Uterus (tissue), 4 donors: ENCODE measurements at places on chromosomes 11 and 22. TPM values are rescaled to one million over a fixed set of nuclear protein-coding genes. Genes with fewer than 3 reads are reported as not detected.
A peak's percentile ranks its signal among the peaks of the same experiment; 100 is the strongest.

GRCh38 chr11:57248780-57249383 is 11.8 kb upstream of the APLNR start:
- H3K4me1 ChIP-seq: no peaks in the 10 kb centered on the region
- no peaks in the 10 kb centered on the region for H3K36me3 ChIP-seq
- H3K27me3 ChIP-seq: no peaks in the 10 kb centered on the region

DNA sequence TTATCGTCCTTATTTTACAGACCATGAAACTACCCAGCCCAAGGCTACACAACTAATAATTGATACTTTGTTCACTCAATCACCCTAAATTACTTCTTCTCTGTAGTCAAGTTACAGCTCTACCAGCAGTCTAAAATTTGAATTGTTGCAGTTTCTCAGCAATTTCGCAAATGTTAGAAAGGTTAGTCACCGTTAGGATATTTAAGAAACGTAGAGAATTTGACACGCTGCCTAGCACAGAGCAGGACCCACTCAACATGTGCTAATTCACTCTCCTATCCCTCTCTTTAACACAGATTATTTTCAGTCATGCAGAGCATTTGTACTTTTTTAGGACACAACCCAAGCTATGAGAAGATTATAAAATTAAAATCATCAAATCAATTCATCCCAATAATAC is 771.1 kb upstream of the LUZP2 start:
- no peaks in the 10 kb centered on the region for H3K27me3 ChIP-seq
- no peaks in the 10 kb centered on the region for H3K4me1 ChIP-seq
- no peak for DNase-seq
- H3K4me3 ChIP-seq: no peak overlapping the region

DNA sequence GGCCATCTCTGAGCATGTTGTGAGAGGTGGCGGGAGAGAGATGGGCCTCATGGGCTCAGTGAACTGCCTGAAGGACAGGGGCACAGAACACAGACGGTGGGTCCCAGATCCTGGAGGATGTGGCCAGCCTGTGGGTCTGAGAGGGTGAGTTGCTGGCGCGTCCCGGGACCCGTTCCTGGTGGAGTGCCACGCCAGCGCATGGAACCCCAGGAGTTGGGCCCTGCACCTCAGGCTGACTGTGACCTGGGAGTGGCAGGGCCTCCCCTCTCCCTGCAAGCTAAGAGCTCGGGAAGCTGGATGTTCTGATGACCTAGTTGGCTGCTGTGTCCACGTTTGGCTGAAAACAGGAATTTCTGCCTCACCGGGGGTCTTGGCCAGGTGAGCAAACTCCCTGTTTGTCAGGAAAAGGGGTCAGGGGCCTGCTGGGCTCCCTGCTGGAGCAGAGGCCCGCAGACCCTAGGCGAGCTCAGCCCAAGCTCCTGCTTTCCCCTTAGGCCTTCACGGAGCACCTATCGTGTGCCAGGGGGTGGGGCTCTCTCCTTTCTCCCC is 15.0 kb downstream of the LRRC32 start:
- H3K27me3 ChIP-seq: no peaks in the 10 kb centered on the region
- H3K36me3 ChIP-seq: no peaks in the 10 kb centered on the region

DNA sequence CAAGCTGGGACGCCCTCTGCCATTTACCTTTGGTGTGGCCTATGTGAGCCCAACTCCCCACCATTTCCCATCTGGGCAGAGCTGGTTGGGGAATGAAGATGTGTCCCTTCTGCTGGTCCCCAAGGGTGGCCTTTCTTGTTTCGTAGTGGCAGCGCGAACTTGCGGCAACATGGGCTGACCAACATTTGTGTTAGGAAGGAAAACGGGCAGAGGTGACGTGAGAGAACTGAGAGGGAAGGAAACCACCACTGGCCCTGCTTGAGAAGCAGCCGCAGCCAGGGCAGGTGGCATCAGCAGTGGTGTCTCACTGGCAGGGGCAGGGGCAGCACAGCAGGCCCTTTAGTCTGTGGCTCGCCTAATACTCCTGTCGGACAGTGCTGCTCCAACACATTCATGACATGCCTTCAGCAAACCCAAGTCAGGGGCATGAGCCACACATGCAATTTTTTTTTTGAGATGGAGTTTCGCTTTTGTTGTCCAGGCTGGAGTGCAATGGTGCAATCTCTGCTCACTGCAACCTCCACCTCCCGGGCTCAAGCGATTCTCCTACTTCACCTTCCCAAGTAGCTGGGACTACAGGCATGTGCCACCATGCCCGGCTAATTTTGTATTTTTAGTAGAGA is 29.9 kb downstream of the LRRC74B start:
- no peaks in the 10 kb centered on the region for H3K36me3 ChIP-seq
- H3K4me3 ChIP-seq: no peak overlapping the region
- DNase-seq: no peak
- H3K4me1 ChIP-seq: no peaks in the 10 kb centered on the region
- no peak overlapping the region for H3K27ac ChIP-seq
- H3K27me3 ChIP-seq: no peaks in the 10 kb centered on the region

DNA sequence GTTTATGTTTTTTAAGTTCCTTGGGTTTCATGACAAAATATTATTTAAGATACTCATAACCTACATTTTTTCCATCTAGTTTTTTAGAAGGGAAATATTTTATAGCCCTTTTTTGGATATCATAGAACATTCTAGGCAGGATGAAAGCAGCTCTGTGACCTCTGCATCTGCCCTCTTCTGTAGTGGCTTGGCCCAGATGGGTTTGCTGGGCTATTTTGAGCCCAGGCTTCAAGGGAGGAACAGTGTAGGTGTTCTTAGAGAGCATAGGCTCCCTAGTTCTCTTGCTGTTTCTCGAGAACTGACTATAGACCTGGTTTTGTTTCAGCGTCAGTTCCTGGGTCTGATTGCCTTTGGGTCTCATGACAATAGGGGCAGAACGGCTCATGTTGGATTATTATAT is 32.2 kb downstream of the DIXDC1 start:
- no peaks in the 10 kb centered on the region for H3K36me3 ChIP-seq
- H3K27me3 ChIP-seq: no peaks in the 10 kb centered on the region
- H3K4me1 ChIP-seq: no peaks in the 10 kb centered on the region
- H3K4me3 ChIP-seq: no peak overlapping the region
- H3K27ac ChIP-seq: no peak overlapping the region

GRCh38 chr22:43153899-43154298 is 2.5 kb downstream of the TSPO start:
- peak overlapping the region; percentile 42 for H3K27ac ChIP-seq
- H3K4me1 ChIP-seq: no peaks in the 10 kb centered on the region
- no peak overlapping the region for H3K4me3 ChIP-seq

GRCh38 chr22:35879351-35879750 is 149.3 kb downstream of the RBFOX2 start:
- no peaks in the 10 kb centered on the region for H3K27me3 ChIP-seq
- no peak overlapping the region for H3K4me3 ChIP-seq
- H3K36me3 ChIP-seq: no peaks in the 10 kb centered on the region
- peaks cover 8% of the 10 kb centered on the region for H3K4me1 ChIP-seq
- DNase-seq: no peak

GRCh38 chr11:47361419-47361818 is 8.9 kb upstream of the MYBPC3 start:
- no peak overlapping the region for H3K27ac ChIP-seq
- H3K36me3 ChIP-seq: no peaks in the 10 kb centered on the region
- H3K4me3 ChIP-seq: no peak overlapping the region

DNA sequence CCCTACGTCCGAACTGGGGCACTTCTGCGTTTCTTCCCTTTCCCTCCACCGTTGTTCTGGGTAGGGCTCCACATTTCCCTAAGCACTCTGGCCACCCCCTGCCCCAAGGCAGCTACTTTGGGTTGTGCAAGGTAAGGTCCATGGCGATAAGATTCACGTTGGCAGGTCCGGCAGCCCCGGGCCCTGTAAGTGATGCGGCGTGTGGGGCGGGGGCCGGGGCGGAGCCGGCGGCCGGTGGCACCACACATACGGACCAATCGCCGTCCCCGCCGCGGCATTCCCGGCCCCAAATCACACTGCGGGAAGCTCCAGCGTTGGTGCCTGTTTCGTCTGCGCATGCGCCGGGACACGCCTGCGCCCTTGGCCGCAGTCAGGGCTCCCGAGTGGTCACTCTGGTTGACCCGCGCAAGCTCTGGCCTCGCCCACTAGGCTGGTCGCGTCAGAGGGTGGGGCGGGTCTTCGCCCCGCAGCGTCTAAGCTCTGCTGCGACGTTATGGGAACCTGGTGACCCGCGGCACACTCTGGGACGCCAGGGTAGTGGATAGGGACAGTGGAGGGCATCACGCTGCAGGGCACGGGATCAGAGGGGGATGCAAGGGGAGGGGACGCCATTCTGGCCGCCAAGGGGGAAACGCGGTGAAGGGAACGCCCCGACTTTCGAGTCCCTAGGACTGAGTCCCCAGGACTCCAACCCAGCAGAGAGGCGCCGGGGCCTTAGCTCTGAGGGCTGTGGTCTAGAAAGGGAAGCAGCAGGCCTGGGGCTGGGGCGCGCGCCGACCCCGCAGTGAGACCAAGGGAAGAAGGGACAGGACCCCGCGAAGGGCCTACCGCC is 1.6 kb downstream of the FADS1 start:
- no peaks in the 10 kb centered on the region for H3K27me3 ChIP-seq
- peak overlapping the region; percentile 64 for H3K4me3 ChIP-seq
- no peaks in the 10 kb centered on the region for H3K36me3 ChIP-seq
- H3K4me1 ChIP-seq: no peaks in the 10 kb centered on the region

- H3K27me3 ChIP-seq: no peaks in the 10 kb centered on the region
- no peak overlapping the region for H3K27ac ChIP-seq
Observed at GRCh38 chr11:86291466-86292262, 10.4 kb upstream of the HIKESHI start.

GRCh38 chr11:2781408-2782274 is 81.8 kb upstream of the KCNQ1OT1 start:
- no peak overlapping the region for H3K4me3 ChIP-seq
- H3K27ac ChIP-seq: peak overlapping the region; percentile 36
- DNase-seq: peak; percentile 11
- H3K27me3 ChIP-seq: no peaks in the 10 kb centered on the region
- no peaks in the 10 kb centered on the region for H3K36me3 ChIP-seq

DNA sequence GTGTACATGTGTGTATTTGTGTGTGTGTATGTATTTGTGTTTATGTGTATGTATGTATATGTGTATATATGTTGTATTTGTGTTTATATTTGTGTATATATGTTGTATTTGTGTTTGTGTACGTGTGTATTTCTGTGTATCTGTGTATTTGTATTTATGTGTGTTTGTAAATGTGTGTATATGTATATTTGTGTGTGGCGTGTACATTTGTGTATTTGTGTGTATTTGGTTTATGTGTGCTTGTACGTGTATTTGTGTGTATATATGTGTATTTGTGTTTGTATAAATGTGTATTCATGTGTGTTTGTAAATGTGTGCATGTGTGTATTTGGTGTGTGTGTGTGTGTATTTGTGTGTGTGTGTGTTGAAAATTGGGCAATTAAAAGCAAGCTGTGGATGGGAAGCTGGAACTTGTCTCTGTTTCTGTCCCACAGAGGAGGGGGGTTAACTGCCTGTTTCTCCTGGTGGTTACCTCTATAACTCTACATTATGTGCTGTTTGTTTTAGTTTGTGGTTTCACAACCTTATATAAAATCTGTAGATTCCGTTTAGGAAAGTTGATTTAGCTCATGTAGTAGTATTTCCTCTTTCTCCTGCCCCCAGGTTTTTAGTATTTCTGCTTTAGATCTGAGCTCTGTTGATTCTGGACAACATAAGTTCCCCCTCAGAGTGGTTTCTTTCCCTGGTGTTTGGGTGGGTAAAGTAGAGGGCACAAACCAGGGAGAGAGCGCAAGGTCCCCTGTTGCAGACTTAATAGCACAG is 28.9 kb downstream of the AP2A2 start:
- H3K27me3 ChIP-seq: no peaks in the 10 kb centered on the region
- H3K4me1 ChIP-seq: peaks cover 5% of the 10 kb centered on the region
- DNase-seq: no peak
- H3K36me3 ChIP-seq: no peaks in the 10 kb centered on the region

DNA sequence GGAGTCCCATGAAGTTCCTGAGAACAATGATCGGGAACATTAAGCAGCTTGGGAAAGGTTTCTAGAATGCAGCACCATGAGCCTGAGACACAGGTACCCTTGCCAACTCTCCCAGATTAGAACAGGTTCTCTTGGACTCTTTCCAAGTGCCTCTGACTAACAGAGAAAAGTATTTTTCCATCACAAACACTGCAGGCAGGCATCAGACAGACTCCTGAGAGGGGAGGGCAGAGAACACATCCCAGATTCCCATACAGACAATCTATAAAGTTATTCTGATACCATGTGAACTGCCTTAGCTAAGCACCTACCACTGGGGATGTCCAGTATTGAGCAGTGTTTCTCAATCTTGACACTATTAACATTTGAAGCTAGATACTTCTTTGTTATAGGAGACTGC is 27.3 kb downstream of the SERGEF start:
- no peaks in the 10 kb centered on the region for H3K4me1 ChIP-seq
- H3K36me3 ChIP-seq: no peaks in the 10 kb centered on the region
- DNase-seq: no peak
- H3K27me3 ChIP-seq: no peaks in the 10 kb centered on the region
- H3K27ac ChIP-seq: peak overlapping the region; percentile 18

- H3K4me1 ChIP-seq: no peaks in the 10 kb centered on the region
- no peak overlapping the region for H3K4me3 ChIP-seq
- no peaks in the 10 kb centered on the region for H3K27me3 ChIP-seq
- no peak for DNase-seq
- H3K27ac ChIP-seq: no peak overlapping the region
Observed at GRCh38 chr11:66226101-66226500, 42.3 kb upstream of the RAB1B start.

- no peak overlapping the region for H3K4me3 ChIP-seq
- H3K36me3 ChIP-seq: no peaks in the 10 kb centered on the region
- no peaks in the 10 kb centered on the region for H3K27me3 ChIP-seq
Observed at GRCh38 chr11:16016468-16016829, 339.9 kb downstream of the SOX6 start.

GRCh38 chr22:27461470-27461869 is 340.1 kb downstream of the MN1 start:
- H3K4me3 ChIP-seq: no peak overlapping the region
- no peaks in the 10 kb centered on the region for H3K36me3 ChIP-seq
- no peaks in the 10 kb centered on the region for H3K4me1 ChIP-seq
- DNase-seq: no peak

GRCh38 chr11:10326012-10326964 is 21.4 kb downstream of the ADM start:
- no peaks in the 10 kb centered on the region for H3K36me3 ChIP-seq
- no peaks in the 10 kb centered on the region for H3K27me3 ChIP-seq
- peaks cover 2% of the 10 kb centered on the region for H3K4me1 ChIP-seq
- H3K27ac ChIP-seq: peak overlapping the region; percentile 55
- DNase-seq: peak; percentile 37

Gene DBX1
- total RNA-seq: not detected

Gene MRGPRX3
- total RNA-seq: not detected

Gene MRGPRF
- total RNA-seq: 173 TPM

Gene SLC1A2
- total RNA-seq: 1.0 TPM

Gene DAGLA
- 0.51 TPM for total RNA-seq

Gene OR2AG2
- not detected for total RNA-seq

Gene ADM
- 151 TPM for total RNA-seq

Gene OR4X1
- total RNA-seq: not detected

Gene HBG2
- 1,050 TPM for total RNA-seq

Gene OOSP2
- total RNA-seq: not detected

Gene KRTAP5-9
- not detected for total RNA-seq

Gene DGCR6
- total RNA-seq: not detected

Gene MUC6
- total RNA-seq: 0.43 TPM

Gene TRIM51
- not detected for total RNA-seq
